ENCODE measurements at places on chromosomes 2 and 18.
A peak's percentile ranks its signal among the peaks of the same experiment; 100 is the strongest.

- no peak for DNase-seq
Measured at GRCh38 chr2:25123682-25124081, 44.7 kb downstream of the POMC start.

- no peak for DNase-seq
Measured at GRCh38 chr2:24917086-24917485, 3.0 kb downstream of the ADCY3 start.

DNA sequence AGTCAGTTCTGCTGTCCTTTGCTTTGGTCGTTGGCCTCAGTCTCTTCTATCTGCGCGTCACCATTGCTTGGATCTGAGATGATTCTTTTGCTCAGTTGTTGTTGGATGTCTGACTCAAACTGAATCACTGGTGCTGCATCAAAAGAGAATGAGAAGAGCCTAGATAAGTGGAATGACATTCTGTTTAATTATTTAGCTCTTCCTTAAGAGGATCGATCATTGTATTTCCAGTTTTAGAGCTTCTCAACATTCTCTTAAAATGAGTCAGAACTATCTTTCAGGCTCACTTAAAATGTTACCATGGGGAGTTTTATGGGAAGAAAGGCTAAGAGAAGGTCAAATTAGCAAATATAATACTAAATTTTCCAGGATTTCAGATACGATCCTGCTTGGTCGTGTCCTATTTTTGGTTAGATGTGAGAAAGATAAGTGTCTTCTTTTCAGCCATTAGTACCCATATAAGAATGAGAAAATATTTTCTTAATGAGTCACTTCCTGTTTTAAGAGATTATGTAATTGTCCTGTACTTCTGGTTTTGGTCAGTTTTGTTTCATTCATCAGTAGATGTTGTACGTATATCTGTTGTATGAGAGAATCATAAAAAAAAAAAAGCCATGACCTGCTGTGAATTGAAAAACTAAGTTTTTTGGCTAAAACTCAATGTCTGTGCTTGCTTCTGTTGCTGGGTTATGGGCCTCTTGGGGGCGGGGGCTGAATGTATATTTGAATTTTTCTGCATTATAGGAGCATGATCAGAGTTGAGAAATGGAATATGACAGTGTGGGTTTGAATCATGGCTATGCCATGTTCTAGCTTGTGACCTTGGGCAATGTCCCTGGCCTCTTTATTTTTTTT lies 31.6 kb upstream of the CASP10 start:
- peak; percentile 73 for DNase-seq

DNA sequence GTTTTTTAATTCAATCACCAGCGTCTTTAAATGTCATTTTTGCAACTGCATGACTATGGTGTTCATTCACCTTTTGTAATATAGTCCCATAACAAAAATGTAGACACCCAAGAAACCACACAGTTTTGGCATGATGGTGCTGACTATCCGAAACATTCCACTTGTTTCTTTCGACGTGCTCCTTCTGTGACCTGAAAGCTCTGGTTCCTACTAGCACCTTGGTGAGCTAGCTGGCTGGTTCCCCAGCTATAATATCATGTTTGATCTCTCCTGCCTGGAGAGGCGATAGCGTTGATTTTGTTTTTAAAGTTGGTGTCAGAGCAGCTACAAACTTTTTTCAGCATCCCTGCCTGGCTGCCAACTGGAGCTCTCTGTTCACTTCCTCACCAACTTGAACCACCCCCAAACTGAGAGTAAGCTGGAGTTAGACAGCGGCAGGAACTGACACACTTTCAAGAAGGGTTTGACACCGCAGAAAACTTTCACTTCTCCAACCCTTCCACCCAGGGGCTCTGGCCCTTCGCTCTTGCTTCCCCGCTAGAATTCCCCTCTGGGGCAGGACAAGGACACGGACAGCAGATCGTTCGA lies 1.1 kb downstream of the ATAD2B start:
- no peak for DNase-seq

GRCh38 chr2:9693196-9693491 lies 62.3 kb upstream of the YWHAQ start:
- DNase-seq, result no peak

DNA sequence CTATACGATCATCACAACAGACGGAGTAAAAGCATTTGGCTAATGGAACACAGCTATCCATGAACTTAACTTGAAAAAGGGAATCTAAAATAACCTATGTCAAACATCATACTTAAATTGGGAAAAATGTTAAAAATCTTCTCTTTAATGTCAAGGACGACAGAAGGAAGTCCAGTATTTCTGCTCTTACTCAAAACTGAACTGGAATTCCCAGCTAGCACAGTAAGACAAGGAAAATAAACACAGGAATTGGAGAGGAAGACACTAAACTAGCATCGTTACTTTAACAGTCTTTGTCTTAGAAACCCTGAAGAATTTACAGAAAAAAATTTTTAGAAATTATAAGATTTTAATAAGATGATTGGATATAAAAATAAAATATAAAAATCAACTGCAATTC lies 112.6 kb downstream of the HDAC4 start:
- no peak for DNase-seq

DNA sequence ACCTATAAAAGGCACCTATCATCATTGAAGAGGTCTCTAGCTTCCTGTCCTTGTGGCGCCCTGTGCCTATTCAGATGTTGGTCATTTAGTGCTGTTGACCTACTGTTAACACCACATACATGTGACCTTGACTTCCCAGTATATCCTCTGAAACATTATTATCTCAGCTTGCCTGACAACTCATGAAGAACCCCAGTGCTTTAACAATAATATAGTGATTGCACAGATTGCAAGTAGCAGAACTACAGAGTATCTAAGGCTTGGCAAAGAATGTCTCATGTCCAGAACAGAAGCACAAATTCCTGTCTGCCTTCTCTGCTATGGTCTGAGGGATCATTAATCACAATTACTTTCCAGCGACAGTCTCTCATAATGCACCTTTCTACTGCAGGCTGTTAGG lies 165.3 kb downstream of the LCLAT1 start:
- no peak for DNase-seq

GRCh38 chr2:132521341-132521740 lies 104.7 kb downstream of the GPR39 start:
- DNase-seq, result peak; percentile 14

- no peak for DNase-seq
Measured at GRCh38 chr2:18065249-18065648, 186.8 kb downstream of the KCNS3 start.

GRCh38 chr18:48855422-48856377 lies 95.1 kb downstream of the SMAD7 start:
- DNase-seq, result no peak

Data from AG04449 (cell line).